ENCODE measurements at places on chromosomes 2 and 18.

DNA sequence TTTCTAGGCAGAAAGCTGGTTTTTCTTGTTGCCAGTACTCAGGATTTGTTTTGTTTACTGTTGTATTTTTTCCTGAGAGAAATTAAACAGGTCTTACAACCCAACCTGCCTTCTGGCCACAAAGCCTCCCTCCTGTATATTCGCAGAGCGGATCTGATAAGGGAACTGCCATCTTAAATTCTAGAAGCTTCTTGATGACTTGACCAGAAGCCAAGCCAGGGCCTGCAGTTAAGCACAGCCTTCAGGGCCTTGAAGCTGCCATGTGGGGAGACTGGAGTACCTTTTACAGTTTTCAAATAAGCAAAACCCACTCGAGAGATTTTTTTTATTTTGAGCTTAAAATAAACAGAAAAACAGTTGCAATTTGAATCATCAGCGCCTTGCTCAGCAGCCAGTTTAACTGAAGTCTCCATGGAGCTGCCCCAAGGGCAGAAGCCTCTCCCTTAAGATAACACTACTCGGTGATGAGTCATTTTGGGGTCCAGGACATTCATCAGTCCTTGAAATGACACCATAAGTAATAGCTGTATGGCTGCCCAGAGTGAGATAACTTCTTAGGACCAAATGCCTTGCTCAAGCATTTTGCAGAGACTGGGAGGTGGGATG lies 51.5 kb upstream of the PHLPP1 start:
- peak; percentile 75 for DNase-seq

DNA sequence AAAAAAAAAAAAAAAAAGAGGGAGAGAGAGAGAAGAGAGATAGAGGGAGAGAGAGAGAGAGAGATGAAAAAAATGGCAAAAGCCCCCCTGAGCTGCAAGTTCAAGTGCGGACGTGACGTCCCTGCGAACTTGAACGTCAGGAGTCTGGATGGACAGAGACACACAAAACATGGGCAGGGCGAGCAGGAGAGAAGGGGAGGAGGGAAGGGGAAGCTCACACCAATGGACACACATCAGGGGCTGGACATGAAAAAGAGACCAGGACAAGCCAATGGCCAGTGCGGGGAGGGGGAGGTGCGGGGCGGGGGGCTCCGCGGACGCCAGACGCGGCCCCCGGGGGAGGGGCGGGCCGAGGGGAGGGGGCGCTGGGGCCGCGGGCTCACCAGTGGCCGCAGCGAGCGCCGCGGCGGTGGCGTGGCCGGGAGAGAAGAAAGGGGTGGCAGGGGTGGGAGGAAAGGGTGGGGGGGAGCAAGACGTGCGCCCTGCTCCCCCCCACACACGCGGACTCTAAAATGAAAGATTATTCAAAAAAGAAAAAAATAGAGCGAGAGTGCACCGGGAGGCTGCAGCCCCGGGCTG lies at the start of gene BCL11A:
TSS of gene BCL11A (minus strand) at position 160 of the 579 bp plus-strand sequence. CDS start 384 bp downstream, outside the sequence.
- peak; percentile 91 for DNase-seq

GRCh38 chr2:151852260-151853069 lies 24.2 kb upstream of the ARL5A start:
- no peak for DNase-seq

GRCh38 chr2:57878171-57878865 lies 168.3 kb upstream of the VRK2 start:
- DNase-seq = no peak

DNA sequence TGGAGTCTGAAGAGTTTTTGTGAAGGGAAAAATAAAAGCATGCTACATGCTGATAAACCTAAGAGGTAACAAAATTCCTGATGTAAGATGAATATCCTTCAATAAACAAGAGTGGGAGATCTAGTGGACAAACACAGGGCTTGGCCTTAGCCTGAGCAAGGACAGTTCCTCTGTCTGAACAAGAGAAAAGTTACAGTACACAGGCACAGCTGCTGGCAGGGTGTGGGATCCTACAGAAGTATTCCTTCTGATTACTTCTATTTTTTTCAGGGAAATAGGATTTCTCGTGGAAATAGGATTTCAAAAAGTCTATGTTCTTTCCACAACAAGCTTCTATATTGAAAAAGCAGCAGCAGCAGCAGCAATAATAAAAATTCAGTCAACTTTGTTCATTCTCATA lies 54.1 kb downstream of the NBAS start:
- no peak for DNase-seq

DNA sequence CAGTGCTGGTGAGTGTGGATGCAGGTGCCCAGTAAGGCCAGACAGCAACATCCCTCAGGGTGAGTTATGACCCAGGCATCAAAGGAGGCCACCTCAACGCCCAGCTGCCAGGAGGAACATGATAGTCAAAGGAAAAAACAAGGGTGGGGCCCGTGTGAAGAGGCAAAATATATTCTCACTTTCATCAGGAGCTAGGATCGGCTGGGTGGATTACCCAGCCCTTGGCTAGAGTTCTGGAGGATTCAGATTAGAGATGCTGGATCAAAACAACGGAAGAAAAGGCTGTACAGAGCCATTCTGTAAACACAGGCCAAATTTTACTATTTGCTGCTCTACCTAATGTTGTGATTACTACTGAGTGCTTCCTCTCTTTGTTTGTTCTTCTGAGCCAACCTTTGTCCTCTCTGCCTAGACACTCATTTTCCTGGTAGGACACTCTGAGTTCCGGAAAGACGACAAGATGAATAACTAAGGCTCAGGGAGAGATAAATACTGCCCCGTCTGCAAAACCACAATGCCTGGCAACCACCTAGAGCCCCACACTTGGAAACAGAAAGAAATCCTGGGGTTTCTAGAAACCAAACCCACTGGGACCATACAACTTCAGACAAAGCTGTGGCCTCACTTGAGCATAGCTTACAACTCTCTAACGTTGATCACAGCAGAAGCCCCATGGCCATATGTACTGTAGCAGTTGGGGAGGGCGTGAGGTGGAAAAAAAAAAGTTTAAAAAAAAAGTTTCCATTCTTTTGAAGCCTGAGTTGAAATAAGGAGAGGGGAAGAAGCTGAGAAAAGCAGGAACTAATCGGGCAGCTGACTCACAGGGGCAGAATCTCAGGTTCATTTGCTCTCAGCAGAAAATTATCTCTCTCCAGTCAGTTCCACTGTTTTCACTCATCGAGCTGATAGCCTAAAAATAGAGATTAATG lies 17.8 kb upstream of the PMAIP1 start:
- peak; percentile 82 for DNase-seq

DNA sequence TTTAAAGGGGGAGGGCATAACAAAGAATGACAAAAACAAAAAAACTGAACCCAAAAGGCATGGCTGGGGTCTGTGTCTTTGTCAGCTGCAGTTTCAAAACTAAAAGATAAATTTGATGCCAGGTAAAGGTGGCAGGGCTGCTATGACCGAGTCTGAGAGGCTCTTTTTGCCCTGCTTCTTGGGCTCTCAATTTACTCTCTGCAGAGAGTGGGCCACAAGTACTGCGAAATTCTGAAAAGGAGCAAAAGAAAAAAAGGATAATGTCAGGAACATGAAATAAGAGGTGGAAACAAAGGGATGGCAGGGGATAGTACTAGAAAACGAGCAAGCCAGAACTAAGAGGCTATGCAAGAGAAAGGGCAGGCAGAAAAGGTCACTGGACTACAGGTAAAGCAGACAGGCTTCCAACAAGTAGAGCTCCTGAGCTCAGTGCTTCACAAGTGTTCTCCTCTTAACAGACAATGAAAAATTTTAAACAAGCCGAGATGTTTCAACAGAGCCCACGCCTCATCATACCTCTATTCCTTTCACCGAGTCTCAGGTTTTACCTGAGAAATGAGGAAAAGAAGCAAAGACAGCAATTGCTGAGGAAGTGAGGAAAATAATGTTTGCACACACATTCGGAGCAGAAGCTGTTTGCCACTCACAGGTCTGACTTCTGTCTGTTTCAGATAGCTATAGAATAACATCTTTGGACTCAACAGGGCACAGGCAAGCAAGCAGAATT lies 7.3 kb downstream of the IRS1 start:
- no peak for DNase-seq

DNA sequence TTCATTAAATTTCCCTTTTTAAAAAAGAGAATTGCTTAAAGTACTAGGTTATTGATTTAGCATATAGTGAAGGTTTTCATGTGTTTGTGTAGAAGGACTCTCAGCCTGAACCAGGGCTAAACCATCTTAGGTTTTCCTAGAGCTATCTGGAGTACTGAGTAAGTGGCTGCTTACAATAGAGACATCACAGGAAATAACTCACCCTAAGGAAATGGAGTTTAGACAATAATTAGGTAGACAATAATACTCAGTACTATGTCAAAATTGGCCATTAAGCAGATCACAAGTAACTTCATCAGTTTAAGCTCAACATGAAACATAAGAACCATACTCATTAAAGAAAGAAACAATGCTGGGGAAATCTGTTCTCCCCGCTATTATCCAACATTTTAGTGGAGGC lies 240.0 kb downstream of the RND3 start:
- DNase-seq = no peak

GRCh38 chr18:23068570-23069310 lies 66.5 kb upstream of the CABLES1 start:
- DNase-seq = no peak

- no peak for DNase-seq
Measured at GRCh38 chr2:3857576-3857975, 154.2 kb downstream of the DCDC2C start.

DNA sequence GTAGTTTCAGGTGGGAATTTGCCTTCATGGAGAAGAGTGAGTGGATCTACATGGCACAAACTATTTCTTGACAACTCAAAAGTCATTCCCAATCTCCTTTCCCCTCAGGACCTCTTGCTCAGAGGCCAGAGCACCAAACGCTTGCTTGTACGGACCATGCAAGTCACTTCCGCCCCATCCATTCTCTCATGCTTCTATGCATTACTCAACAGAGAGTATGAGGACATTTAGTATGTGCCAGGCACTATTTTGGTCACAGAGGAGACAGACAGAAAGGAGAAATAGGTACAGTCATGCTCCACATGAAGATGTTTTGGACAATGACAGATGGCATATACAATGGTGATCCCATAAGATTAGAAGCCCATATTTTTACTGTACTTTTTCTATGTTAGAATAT lies 117.5 kb downstream of the ACTR3 start:
- DNase-seq = no peak

- no peak for DNase-seq
Measured at GRCh38 chr18:71625556-71626090, 918.5 kb downstream of the CBLN2 start.

GRCh38 chr18:79798999-79799370 lies 1.2 kb downstream of the KCNG2 start:
- DNase-seq = no peak

- DNase-seq = no peak
Measured at GRCh38 chr2:178409261-178409660, 41.7 kb downstream of the PRKRA start.

DNA sequence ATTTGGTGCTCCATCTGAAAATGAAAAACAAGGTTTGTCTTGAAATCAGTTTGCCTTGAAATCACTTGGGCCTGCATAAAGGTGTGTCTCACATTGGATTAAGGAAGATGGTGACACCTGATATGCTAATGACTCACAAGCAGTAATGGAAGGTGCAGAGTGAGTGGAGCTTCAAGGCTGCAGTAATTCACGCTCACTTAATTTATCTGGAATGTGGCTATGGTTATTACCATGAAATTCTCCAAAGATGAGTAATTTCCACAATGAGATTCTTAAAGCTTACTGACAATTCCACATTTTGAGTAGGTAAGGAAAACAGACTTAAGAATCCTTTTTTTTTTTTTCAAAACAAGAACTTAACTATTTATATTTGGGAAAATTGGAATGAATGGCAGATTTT lies 156.8 kb downstream of the PAX3 start:
- DNase-seq = no peak

- DNase-seq = peak; percentile 54
Measured at GRCh38 chr2:158325031-158325781, 131.3 kb downstream of the CCDC148 start.
